ENCODE measurements at places on chromosomes 4 and X.

- DNase-seq = no peak
These were observed 60.0 kb upstream of the HELT start for GRCh38 chr4:184958127-184958922.

DNA sequence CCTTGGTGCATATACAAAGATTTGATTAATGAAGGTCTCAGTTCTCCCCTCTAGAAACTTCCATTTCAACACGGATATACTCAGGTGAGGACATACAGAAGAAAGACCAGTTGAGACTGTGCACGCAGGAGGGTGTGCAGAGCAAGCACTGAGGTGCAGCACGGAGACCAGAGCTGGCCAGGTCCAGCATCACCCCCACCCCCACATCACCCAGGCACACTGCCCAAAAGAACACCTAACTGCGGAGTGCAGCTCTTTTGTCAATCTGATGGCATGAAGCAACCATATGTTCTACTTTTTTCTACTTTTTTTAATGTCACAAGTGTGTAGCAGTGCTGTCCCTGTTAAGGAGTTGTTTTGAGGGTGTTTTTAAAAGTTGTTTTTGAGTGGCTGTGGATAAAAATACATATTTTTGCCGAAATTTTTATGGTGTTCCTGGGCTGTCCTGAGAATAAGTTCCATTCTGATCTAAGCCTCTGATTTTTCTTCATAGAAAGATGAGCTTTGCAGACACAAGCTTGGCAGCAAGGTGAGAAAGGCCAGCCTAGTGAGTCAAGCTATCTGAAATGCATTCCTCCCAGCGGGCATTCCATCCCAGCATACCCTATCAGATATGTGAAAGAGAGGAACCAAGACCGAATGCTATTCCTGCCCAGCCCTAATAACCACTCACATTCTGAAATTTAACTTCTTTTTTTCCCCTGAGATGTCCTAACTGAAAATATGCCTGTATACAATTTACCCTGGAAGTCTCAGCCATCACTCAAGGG, 173.7 kb downstream of the PTTG2 start:
- DNase-seq = no peak

DNA sequence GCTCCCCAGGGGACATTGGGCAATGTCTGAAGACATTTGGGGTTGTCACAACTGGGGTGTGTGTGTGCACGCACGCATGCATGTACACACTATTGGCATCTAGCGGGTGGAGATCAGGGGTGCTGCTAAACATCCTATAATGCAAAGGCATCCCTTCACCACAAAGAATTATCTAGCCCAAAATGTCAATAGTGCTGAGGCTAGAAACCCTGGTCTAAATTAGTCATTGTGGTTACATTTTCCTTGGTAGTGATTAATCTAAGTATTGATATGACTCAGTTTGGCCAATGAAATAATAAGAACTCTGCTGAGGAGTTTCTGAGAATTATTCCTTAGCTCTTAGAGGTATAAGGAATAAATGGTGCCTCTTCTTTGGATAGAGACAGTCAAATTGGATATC, 200.2 kb downstream of the CLCN4 start:
- DNase-seq = no peak

DNA sequence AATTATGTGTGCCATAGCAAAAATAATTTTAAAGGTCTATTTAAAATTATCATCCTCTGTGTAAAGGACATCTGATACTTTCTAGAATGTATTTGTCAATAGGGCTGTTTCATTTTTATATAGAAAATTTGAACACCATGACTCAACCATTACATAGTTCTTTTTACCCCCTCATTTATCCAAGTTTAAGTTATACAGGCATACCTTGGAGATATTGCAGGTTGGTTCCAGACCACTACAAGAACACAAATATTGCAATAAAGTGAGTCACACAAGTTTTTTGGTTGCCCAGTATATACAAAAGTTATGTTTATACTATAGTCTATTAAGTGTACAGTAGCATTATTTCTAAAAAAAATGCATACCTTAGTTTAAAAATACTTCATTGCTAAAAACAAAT, 130.4 kb downstream of the MSL3 start:
- DNase-seq = no peak

DNA sequence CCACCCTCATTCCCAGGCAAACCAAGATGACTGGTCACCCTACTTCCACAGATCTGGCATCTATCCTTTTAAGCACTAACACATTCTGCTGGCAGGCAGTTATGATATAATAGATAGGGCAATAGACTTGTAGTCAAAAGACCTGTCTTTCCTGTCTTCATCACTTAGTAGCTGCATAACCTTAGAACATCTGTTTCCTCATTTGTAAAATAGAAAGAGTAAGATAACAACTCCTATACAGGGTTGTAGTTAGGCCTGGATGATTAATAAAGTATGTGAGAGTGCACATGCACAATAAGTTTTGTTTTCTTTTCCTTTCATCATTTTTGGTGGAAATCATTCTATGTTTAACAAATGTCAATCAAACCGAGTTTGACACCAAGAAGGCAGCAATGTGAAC, 72.1 kb downstream of the GPR82 start:
- no peak for DNase-seq

DNA sequence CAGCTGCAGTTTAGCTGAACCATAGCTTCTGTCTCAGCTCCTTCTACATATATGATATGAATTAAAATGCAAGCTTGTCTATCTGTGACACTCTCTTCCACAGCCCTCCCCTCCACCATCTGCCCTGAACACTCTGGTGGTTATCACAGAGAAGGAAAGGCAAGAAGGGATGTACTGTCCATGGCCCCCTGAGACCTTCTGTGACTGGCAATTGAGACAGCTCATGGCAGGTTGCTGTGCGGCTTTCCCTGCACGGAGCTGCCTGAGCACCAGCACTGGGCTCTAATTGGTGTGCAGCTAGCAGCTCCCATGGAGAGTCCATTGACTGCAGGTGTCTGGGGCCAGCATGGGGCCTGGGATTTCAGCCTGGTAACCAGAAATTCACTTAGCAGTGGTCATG, 109.8 kb upstream of the ANXA3 start:
- DNase-seq = no peak

DNA sequence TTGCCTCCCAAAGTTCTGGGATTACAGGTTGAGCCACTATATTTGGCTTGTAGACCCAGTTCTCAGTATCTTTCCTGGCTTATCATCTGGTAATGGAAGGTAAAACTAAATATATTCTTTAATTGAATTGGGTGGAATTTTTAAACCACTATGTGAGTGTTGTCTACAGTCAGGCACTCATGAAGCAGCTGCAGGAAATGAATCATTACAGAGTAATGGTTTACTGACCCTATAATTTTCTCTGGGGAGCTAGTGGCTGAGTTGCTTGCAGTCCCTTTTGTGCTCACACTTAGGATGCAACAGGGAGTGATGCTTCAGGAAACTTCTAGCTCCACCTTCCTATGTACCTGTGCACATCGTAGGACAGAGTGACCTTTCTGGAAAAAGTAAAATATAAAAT, 4.1 kb upstream of the UGT2B7 start:
- DNase-seq = no peak

GRCh38 chrX:17544821-17545220, 169.8 kb downstream of the NHS start:
- no peak for DNase-seq

DNA sequence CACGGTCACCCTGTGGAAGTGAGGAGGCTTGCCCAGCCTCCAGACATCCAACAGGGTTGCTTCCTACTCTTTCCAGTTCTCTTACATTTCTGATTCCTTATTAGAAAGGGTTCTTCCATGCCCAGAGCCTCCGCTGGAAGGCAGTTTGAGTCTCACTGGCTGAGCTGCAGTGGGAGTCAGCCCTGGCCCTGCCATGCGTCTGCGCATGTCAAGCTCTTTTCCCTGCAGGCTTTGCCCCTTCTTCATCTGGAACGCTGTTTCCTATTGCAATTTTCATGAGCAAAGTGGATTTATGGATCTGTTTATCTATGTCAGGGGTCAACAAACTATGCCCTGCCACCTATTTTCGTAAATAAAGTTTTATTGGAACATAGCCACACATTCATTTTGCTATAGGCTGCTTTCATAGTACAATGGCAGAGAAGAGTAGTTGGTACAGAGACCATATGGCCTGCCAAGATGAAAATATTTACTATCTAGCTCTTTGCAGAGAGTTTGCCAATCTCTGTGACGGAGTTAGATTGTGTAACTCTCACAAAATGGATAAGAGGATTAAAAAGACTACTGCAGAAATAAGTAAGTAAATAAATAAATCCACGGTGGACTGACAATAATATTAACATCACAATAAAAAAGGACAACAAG, 3.9 kb upstream of the CHRNA9 start:
- DNase-seq = no peak

DNA sequence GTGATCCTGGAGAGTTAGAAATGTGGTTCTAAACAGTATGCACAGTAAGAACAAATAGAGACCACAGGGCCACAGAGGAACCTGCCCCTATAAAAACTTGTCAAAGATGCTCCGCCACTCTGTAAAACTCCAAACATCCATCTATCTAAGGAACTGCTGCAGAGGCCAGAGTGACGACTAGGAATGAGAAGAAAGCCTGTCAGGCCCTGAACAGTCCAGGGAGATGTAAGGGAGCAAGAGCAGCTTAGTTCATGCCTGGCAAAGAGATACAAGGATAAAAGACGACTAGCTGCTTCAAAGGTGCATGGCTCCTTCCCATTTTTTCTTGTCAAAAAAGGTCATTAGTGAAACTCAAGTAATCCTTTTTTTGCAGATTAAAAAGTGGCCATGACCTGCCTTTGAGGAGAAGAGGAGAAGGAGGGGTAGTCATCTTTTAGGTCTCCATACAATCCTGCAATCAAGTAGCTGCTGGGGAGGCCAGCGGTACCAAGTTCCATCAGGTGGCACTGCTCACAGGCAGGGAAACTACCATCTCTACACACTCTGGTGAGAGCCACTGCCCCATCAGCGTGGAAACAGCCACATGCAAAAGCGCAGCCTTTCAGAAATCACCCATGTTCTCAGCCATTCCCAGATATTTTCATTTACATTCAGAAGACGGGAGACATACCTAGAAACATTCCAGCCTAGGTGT, 162.1 kb downstream of the TSPAN5 start:
- DNase-seq = no peak

DNA sequence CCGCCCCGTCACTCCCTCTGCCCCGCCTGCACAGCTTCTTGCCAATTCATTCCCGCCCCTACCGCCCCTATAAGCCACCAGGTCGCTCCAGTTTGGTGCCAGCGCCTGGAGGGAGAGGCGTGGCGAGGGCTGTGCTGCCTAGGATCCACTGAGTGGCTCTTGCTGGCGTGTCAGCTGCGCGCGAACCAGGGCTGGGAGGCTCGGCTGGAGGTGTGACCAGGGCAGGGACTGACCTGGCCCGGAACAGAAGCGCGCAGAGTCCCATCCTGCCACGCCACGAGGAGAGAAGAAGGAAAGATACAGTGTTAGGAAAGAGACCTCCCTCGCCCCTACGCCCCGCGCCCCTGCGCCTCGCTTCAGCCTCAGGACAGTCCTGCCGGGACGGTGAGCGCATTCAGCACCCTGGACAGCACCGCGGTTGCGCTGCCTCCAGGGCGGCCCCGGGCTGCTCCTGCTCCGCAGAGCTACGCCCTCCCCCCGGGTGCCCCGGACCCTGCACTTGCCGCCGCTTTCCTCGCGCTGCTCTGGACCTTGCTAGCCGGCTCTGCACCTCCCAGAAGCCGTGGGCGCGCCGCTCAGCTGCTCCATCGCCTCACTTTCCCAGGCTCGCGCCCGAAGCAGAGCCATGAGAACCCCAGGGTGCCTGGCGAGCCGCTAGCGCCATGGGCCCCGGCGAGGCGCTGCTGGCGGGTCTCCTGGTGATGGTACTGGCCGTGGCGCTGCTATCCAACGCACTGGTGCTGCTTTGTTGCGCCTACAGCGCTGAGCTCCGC, at the start of gene GPR78:
GPR78 (plus strand) TSS at position 72 of the 773 bp plus-strand sequence; CDS start at position 663, 591 bp downstream.
- no peak for DNase-seq
